ENCODE measurements at places on chromosomes 3 and 15.

DNA sequence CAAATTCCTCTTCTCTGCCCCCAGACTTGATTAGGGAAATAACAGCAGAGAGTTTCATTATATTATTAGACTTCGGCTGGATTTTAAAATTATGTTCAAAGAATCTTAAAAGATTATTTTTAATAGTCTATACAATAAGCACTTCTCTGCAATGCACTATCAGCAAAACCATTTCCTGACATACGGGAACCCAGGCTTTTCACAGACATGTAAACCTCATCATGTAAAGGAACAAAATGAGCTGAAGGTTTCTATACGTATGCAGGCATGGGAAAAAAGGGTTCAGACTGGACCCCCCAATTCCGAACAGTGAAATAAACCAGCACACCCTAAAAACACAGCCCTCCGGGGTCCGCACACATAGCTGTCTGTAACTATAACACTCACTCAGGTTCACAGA lies 77.5 kb upstream of the LMOD3 start:
- DNase-seq: no peak

- no peak for DNase-seq
Observed at GRCh38 chr3:87780811-87781210, 278.0 kb downstream of the CGGBP1 start.

DNA sequence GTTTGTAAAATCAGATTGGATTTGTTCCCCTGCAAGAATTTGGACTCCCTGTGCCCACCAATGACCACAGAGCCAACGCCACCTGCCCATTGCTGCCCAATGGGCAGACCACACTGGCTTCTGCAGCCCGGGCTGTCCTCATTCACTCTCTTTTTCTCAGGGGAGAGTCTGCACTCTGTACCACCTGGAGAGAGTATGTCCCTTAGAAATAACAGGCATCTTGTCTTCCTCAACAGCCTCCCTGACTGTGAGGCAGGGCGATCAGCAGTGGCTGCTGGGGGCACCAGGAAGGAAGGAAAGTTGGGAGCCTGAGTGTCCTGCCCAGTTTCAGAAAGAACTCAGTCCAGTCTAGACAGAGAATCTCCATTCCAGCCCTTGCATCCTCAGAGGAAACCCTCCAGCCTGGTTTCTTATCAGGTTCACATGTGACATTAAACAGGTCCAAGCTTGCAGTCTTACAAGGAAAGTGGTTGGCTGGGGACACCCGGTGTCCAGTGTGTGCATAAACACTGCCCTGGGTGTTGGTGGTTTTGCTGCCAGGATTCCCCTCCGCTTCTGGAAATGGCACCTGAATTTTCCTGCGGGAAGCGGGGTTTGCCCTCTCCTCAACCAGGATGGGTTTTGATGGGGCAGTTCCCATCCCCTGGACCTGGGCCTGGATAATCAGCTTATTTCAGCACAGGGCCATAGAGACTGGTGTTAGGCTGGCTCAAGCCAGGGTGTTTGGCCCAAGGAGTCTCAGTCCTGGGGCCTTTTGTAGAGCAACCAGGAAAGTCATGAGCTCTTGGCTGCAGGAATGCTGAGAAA lies 37.2 kb downstream of the SSUH2 start:
- DNase-seq: peak; percentile 71

DNA sequence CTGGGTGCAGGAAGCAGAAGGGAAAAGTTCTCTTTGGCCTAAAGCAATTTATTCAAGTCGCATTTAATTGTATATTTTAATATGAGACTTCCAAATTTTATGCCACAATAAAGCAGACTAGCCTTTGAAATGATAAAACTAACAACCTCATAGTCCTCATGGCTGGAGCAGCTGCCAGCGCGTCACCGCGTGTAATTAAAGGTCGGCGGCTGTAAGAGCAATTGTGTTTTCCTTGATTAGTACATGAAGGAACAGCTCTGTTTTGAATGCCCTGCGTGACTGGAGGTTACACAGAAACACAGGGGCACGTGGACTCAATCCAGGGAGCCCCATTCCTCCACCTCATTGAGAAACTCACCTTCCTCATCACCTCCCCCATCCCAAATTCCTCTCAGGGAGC lies 10.1 kb upstream of the LRRC15 start:
- no peak for DNase-seq

GRCh38 chr3:72487078-72487765 lies 361.0 kb downstream of the SHQ1 start:
- DNase-seq: peak; percentile 93

- no peak for DNase-seq
Observed at GRCh38 chr3:171832989-171833388, 10.2 kb upstream of the TMEM212 start.

All from GM03348 (cell line).